ENCODE measurements at places on chromosomes 2 and 18.

DNA sequence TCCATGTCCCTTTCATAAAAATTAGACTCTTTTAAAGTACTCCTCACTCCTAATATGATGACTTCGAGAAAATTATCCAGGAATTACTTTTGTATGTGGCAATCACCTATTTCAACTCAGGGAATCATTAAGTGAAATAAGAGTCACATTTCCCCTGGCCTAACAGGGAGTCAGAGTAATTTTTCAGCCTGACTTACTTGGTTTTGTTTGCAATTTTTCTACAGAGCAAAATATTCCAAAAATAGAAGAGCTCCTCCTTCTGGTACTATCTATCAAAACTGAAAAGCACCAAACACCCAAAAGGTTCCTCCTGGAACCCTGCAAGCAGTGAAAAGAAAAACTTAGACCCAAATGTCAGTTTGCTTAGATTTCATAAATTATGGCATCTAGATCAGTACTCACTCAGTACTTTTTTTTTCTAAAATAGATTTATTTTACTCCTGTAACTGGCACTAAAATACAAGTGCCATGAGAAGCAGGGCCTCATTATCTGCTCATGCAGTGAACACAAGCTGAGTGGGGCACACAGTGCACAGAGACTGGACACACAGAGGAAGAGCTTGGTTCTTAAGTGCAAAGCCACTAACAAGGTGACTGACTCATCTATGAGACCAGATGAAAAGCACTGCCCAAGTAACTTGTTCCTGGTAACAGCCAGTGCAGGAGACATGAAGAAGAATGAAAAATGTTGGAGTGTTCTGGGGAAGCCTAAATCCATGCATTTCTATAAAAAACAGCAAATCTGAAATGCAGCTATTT, 28.7 kb downstream of the ACAA2 start:
- DNase-seq, result no peak

GRCh38 chr2:9631878-9632700, 1.3 kb upstream of the YWHAQ start:
- DNase-seq, result no peak

- DNase-seq, result no peak
Observed at GRCh38 chr18:79720359-79720733, 40.7 kb downstream of the CTDP1 start.

DNA sequence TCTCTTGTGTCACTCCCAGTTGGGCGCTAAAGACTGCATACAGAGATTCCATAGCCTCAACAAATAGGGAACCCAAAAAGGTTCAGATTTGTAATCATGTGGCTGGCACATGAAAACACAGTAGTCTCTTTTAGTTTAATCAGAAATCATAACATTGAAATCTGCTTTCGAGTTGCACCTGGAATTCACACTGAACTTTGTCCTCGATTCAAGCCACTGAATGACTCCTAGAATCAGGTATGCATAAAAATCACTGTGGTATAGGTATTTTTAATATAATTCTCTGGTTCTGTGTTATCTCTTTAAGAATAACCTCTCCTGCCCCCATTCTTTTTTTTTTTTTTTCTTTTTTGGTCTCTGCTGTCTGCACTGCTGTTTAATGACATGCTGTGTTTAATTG, 150.2 kb downstream of the KCNH7 start:
- no peak for DNase-seq

DNA sequence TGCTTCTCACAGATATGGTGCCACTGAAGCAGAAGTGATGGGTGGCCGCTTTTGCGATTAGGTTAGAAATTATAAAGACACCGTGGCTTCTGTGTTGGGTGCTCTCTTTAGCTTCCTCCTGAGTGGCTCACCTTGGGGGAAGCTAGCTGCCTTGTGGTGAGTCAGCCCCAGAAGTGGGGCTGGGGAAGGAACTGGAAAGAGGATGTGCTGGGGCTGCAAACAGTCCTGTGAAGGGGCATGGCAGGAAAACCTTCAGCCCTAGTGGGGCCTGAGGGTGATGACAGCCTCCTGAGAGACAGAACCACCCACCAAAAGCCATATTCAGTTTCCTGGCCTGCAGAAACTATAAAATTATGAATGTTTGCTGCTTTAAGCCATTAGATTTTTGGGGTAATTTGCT, 8.9 kb upstream of the ASB18 start:
- DNase-seq, result no peak

DNA sequence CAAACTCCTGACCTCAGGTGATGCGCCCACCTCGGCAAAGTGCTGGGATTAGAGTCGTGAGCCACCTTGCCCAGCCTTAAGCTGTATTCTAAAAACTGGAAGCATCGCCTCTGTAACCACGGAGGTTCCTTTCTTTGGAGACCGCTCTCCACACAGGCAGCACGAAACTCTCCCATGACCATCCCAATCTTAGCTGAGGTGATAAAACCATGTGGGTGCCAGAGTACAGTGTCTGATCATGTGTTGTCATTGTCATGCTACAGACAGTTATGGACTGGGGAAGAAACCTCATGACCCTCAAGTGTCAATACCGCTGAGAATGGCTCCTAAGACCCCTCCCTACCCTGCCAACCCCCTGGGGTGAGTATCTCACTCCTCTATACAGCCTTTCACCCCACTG, 41.4 kb upstream of the EPG5 start:
- no peak for DNase-seq

GRCh38 chr18:34221971-34222306, 2.8 kb downstream of the NOL4 start:
- DNase-seq, result peak; percentile 4

GRCh38 chr18:12377556-12378197, 650 bp upstream of the AFG3L2 start:
- DNase-seq, result no peak

- no peak for DNase-seq
Observed at GRCh38 chr2:168962636-168963035, 61.5 kb downstream of the G6PC2 start.

DNA sequence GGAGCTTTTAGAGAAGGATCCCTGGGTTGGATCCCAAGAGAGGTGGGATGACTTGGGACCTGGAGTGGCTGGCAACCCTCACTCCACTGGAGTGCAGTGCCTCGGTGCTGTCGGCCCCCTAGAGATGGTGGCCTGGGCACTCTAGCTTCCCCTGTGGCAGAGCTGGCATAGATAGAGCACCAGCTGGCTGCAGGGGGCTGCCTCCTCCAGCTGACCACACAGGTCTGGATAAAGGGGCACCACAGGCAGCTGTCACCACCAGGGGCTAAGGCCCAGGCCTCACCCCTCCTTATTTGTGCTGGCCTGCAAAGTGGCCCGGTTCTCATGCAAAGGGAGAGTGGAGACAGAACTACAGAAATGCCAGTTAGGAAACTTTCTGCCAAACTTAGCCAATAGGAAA, 74.3 kb downstream of the ZBTB7C start:
- DNase-seq, result no peak

DNA sequence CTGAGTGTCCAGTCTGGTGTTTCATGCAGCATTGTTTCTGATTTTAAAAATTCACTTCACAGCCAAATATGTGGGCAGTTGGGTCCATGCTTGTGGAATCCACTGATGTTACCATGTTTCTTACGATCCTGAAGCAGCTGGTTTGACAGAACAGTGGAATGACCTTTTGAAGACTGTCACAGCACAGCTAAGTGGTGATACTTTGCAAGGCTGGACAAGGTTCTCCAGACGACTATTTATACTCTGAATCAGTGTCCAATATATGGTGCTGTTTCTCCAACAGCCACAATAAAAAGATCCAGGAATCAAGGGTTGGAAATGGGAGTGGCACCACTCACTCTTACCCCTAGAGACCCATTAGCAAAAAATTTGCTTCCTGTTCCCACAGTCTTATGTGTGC, 577.4 kb upstream of the RAB6C start:
- no peak for DNase-seq

All from renal pelvis (tissue), 12 donors.